Liver (tissue), 10 donors: ENCODE measurements at places on chromosomes 11 and 22. TPM values are rescaled to one million over a fixed set of nuclear protein-coding genes. Genes with fewer than 3 reads are reported as not detected.
A peak's percentile ranks its signal among the peaks of the same experiment; 100 is the strongest.

SYVN1 gene
- 19.9 TPM for total RNA-seq

DNA sequence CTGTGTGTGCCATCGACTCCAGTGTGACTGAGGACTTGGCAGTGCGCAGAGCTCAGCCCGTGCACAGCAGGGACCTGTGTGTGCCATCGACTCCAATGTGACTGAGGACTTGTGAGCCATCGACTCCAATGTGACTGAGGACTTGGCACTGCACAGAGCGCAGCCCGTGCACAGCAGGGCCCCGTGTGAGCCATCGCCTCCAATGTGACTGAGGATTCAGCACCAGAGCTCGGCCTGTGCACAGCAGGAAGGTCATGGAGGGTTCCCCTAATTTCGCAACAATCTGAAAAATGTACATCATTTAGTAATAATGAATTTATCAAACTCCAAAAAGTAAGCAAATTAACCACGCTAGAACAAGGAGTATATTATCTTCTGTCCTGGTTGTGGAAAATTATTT lies 348.3 kb upstream of the B3GAT1 start:
- no peak for DNase-seq

- DNase-seq, result peak; percentile 33
These were observed 68.9 kb upstream of the KCNQ1OT1 start for GRCh38 chr11:2768471-2769408.

DNA sequence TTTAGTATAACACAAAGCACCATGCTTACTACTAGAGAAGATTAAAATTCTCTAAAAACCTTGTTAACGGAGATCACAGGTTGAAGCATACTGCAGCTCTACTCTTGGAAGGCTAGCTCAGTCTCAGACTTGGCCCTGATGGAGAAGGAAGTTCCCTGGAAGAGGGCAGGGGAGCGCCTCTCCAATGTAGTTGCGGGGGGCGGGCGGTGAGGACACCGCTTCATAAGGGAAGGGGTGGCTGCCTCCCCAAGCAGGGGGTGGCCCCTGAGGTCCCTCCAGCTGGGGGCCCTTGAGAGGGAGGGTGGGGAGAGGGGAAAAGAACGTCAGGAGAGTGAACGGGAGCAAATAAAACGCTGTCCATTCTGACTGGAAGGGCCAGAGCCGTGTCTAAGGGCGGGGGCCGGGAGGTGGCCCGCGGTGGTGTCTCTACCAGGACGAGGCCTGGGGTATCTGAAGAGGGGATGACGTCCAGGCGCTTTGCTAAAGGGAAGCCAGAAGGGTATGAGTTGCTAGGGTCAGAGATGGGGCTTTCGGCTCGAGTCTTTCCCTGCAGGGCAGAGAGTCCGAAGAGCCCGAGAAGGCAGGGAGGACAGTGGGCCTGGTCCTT lies 553 bp upstream of the USP47 start:
- no peak for DNase-seq

DNA sequence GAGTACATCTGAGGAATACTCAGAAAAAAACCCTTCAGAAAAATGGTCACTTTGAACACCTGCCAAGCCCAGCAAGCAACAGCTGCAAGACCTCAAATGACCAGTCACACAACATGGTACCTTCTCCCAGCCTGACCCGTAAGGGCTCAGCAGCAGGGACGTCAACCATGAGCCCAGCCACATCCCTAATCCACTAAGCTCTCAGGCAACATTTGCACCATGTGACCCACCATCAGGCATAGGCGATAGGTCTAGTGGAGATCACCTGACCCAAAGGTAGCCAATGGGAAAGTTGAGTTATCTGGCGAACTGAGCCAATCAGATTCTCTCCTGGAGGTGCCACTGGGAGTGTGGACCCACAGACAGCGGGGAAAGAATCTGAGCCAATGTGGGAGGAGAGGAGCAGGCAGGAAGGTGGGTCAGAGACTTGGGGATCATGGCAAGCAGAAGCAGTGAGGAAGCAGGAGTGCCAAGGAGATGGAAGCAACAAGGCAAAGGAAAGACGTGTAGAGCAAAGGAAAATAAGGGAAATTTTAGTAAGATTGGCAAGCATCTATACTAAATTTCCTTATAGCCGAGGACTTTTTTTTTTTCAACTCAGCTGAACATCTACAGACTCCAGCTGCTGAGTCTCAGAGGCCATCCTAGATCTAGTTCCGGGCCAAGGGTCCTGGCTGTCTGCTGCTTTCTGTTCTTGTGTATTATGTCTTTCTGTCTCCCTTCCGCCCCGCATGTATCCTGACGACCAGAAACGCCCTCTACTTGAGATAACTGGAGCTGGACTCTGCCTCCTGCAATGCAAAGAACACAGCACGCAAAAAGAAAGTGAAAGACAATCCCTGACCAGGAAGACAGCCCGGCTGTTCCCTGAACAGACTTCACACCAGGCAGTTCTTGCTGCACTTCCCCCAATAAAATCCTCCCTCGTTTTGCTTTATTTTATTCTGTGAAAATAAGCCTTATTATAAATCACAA lies 11.0 kb upstream of the PLAAT2 start:
- DNase-seq, result peak; percentile 60

GRCh38 chr22:47366026-47366767 lies 603.7 kb downstream of the TBC1D22A start:
- no peak for DNase-seq

GRCh38 chr11:44758983-44759382 lies 32.2 kb downstream of the TSPAN18 start:
- DNase-seq, result no peak
